ENCODE measurements at places on chromosomes 4 and X.

DNA sequence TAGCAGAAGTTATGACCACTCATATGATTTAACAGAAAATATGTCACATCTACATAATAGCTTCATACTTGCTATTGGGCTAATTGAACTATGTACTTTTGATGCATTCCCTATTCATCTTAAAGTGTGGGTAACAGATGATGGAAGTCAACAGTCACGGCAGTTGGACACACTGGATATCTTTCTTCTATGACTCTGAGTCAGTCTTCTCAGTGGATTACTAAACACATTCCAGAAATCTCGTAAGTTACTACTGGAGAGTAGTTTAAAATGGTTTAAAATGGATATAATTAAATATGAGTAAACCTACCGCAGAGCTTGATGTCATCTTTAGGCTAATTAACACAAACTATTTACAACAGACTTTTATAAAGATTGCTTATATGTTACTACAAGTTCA, 30.1 kb upstream of the CFAP299 start:
- peak; percentile 75 for DNase-seq

- no peak for DNase-seq
These were observed 120.2 kb upstream of the BANK1 start for GRCh38 chr4:101670370-101670769.

GRCh38 chr4:147581606-147582350, 35.4 kb upstream of the TMEM184C start:
- DNase-seq: peak; percentile 79

- DNase-seq: peak; percentile 87
These were observed 34.5 kb upstream of the RAB33B start for GRCh38 chr4:139419388-139419914.

- peak; percentile 39 for DNase-seq
These were observed 919.6 kb upstream of the DIAPH2 start for GRCh38 chrX:95764972-95765451.

GRCh38 chrX:38124000-38124399, 96.7 kb downstream of the SRPX start:
- no peak for DNase-seq

DNA sequence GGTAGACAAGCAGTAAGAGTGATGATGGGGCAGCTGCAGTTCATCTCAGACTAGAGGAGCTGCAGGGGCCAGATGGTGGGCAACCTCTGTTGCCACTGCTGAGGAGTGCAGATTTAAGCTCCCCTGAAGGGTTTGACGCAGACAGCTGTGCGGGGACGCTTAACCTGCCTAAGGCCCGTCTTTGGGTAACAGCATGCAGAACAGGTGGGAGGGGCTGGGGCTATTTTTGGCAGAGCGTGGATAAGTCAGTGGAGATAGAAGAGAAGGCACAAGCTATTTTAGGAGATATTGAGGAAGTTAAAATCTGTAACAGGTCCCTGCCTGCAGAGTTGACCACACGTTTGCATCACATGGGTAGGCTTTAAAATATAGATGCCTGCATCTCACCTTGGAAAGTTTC, 10.5 kb downstream of the CD99 start:
- no peak for DNase-seq

DNA sequence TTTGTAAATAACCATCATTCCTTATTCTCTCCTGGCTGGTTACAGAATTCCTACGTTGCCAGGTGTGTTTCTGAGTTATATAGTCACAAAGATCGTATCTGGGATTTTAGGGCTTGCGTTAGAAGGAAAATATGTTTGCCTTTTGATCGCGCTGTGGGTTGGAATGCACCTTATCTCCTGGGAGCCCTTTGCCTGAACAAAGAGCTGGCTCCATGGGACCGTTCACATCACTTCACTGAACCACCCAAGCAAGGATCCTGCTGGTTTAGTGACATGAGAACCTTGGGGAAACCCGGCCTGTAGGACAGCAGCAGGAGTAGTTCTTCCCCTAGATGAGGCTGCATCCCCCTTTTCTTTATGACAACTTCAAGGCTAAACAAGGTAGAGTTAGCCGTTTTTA, 51.6 kb downstream of the RS1 start:
- no peak for DNase-seq

DNA sequence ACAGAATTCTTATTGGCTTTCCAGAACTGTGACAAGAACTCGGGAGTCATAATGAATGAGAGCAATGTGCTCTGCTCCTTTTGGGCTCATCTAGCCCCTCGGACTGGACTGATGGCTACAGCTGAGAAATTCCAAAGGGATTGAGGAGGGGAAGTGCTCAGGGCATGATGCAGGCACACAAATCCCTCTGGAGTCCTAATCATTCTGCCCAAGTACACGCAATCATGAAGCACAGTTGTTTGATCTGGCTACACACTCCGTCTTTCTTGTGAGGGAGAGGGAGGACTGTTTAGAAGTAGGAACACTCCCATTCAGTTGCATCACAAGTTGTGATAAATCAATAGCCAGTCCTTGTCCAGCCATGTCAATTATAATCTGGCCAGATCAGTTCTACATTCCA, 237.5 kb downstream of the COL25A1 start:
- DNase-seq: no peak

- peak; percentile 44 for DNase-seq
These were observed 24.0 kb downstream of the HAND2 start for GRCh38 chr4:173505924-173506518.

DNA sequence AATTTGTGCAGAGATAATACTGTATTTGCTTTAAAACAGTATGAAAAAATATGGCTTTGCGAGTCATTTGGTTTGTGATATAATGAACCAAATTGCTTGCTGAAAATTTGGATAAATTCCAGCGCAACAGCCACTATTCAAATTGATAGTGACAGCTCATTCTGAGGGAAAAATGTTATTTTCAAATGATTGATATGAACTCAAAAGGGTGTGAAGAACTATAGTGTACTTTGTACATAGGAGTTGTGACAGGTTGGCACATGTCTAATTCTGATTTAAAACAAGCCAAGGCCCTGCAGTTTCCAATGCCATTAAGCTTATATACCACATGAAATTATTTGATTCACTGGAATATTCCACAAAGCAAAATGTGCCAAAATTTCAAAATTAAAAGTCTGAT, 1628.9 kb upstream of the AGA start:
- DNase-seq: no peak

DNA sequence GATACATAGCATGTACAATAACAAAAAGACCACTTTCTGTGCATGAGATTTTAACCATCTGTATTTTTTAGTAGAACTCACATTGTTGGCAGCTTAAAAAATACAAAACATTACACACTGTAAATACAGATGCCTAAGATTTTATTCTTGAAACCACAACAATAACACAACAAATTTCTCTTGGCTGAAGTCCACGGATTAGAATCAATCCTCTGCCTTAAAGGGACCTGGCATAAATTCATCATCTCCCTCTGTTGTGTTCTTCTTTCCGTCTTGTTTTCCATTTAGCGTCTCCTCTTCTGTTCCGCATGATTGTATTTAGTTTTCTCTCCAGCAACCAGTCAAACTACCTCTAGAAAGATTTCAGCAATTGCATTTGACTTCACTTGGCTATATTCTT, 231.0 kb downstream of the SPOCK3 start:
- DNase-seq: no peak

DNA sequence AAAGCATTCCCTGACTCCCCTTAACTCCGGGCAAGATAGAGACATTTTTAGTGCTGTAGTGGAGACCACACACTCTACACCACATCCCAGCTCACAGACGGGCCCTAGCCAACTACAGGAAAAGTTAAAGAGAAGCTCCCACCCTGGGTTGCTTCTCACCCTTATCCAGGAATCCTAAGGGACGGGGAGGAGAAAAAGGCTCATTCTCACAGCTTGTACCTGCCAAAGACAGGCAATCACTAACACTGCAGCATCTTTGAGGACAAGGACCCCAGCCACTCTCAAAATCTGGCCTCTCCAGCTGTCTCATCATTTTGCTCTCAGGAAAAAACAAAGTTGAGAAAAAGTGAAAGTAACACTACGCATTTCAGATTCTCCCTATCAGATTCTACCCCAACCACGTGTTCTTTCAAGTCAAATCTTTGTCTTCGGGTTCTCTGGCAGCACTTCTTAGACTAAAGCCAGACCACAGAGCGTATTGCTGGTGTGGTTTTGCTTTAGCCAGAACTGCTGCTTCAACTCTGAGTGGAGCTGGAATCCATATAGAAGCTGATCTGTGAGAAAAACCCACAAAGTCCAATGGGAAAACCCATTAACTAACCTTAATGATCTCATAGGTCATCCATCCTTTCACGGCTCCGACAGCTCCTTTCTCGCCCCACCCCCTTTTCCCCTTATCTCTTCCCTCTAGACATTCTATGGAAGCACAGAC, 605.9 kb upstream of the DIPK2B start:
- DNase-seq: peak; percentile 80

Data from foreskin fibroblast (primary cell).